ENCODE measurements at places on chromosomes 16 and 17. TPM values are rescaled to one million over a fixed set of nuclear protein-coding genes. Genes with fewer than 3 reads are reported as not detected.

Gene DOC2A
- 0.48 TPM for total RNA-seq

GRCh38 chr16:15798671-15799070 is 58.2 kb downstream of the MYH11 start:
- no peak for DNase-seq

DNA sequence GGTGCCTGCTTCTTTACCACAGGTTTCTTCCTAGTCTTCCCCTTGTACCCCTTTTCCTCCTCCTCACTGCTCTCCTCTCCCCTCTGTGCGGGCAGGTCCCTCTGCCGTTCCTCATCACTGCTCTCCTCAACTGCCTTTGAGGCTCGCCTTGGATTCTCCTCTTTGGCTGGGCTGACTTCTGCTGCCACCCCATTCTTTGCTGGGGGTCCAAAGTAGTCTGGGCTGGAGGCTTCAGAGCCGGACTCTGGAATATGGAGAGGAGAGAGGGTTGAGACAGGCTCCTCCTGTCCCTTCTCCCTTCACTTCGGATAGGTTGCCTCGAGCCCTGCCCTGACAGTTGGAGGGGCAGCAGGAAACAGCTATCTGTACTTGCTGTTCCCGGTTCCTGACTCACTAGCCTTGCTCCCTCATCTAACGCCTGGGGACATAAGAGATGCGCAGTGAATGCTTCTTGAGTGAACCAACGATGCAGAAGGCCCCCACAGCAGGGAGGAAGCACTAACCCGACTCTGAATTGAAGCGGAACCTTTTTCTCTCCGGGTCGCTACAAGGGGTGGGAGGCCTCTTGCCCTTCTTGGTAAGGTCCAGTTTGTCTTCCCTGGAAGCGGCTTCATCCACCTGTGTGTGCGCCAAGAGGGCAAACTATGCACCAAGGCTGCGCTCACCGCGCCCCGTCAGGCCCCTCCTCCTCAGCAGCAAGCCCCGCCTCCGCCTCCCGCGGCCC is 655 bp downstream of the HIRIP3 start:
- DNase-seq: peak; percentile 33

GRCh38 chr17:979212-979538 is 401 bp downstream of the NXN start:
- no peak for DNase-seq

Gene PRSS36
- 0.48 TPM for total RNA-seq

- DNase-seq: peak; percentile 43
These were observed 646 bp downstream of the CBX2 start for GRCh38 chr17:79778504-79779083.

- DNase-seq: no peak
These were observed 1.6 kb downstream of the CCP110 start for GRCh38 chr16:19525385-19525723.

- no peak for DNase-seq
These were observed 170.3 kb downstream of the CHD9 start for GRCh38 chr16:53224951-53225533.

GRCh38 chr16:56204816-56205215 is 13.5 kb downstream of the GNAO1 start:
- no peak for DNase-seq

DNA sequence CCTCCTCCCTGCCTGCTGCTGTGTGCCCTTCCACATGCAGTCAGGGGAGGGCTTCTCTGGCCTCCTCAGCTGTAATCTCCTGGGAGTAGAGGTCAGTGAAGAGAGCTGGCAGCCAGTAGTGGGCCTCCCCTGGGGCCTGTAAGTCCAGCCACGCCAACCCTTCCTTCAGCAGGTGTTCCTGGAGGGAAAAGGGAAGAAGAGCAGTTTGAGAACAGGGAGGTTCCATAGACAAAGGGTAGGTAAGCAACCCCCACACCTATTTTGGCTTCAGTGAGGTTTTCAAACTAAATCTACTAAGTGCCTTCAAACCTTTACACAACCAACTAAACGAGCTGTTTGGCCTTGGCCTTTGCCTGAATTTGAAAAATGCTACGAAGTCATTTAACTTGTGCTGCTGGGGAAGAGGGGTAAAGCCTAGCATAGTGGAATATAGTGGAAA is 14.2 kb downstream of the SNF8 start:
- no peak for DNase-seq

DNA sequence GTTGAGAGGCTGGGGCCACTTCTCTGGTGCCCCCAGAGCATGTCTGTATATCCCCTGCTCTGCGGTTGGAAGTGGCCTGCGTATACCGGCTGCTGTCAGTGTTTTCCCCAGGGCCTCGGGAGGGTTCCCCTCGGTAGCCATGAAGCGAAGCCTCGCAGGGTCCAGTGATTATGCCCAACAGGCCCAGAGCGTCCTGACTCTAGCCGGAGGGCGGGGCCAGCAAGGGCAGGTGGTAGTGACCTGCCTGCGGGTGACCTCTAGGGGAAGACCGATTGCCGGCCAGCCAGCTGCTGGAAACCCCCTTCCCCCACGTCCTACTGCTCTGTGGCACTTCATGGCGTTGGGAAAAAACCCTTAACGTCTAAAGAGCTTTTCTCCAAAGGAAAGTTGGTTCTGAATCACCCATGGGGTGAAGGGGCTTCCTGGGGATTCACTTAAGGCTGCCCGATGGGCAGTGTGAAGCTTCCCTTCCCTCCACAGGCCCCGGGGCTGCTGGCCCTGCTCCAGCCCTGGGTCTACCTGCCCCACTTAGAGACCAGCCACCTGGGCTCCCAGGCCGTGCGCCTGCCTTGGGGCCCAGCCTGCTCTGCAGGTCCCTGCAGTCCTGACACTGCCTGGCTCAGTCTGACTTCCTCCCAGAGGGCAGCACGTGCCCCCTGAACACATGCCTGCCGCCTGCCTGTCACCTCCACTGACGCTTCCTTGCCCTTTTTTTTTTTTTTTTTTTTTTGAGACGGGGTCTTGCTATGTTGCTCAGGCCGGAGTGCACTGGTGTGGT is 72.8 kb downstream of the SOCS1 start:
- no peak for DNase-seq

DNA sequence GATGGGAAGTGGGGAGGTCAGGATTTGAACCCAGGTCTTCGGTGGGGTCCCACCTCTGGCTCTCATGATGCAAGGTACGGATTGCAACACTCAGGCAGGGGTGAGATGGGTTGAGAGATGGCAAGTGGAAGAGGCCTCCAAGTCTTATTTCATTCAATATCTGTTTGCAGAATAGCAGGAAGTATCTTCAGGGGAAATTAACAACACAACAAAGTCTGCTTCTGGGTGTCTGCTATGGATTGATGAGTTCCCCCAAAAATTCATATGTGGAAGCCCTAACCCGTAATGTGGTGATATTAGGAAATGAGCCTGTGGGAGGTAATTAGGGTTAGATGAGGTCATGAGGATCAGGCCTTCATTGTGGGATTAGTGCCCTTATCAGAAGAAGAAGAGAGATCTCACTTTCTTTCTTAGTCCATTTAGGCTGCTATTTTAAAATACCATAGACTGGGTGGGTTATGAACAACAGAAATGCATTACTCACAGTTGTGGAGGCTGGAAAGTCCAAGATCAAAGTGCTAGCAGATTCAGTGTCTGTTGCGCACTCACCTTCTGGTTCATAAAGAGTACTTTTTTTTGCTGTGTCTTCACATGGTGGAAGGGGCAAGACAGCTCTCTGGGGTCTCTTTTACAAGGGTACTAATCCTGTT is 4.4 kb upstream of the CD300H start:
- no peak for DNase-seq

DNA sequence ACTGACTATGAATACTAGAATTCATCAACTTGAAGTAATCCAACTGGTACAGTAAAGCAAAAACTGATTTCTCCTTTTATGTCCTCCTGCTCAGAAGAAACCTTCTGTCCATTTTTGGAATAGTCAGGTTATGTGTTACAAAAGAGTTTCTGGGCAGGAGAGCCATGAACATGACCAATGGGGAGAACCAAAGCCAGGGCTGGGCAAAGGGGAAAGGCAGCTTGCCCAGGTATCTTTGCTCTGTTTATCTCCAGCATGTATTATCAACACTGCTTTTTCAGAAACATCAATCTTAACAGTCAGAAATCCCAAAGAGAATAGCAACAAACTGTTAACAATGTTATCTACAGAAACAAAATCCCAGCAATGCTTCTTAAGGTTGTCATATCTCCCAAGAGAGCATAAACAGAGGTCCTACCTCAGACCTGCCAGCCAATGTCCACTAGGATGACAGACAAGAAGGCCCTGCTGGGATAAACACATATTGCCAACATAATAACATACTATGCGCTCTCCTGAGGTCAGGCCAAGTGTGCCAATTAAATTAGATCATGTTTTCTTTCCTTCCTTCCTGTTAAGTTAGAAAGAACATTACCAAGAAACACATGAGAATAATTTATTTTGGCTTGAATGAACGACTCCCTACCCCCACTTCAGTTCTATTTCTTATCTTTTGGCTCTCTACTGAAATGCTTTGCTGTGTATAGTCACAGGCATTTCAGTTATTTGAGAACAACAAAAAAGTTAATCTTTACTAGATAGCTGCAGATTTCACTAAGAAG is 28.0 kb downstream of the BLMH start:
- DNase-seq: peak; percentile 56

Gene LGALS9B
- 3.6 TPM for total RNA-seq

- DNase-seq: no peak
These were observed 206.4 kb downstream of the KIF2B start for GRCh38 chr17:54028986-54029580.

GRCh38 chr17:58344047-58344790 is 7.8 kb downstream of the SUPT4H1 start:
- DNase-seq: no peak

DNA sequence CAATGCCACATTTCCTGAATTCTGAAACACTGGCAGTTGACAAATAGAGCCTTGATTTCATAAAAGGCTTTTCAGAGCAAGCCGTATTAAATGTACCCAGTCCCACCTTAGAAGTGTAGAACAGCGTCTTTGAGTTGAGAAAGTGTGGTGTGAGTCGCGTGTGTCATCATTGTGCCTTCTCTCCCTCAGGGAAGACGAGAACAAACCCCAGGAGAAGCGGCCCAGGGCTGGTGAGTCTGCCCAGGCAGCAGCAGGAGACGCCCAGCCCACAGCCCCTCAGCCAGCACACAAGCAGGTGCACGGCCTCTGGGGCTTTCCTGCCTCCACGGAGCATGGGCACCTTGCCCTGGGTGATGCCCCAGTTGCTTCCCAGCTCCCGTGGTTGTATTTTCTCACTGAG is 34.0 kb downstream of the CIBAR2 start:
- no peak for DNase-seq

Gene NLRC3
- total RNA-seq: 9.1 TPM

- no peak for DNase-seq
These were observed 33.1 kb upstream of the RPTOR start for GRCh38 chr17:80511222-80512180.

Data from umbilical cord (tissue), 2 donors.